ENCODE measurements at places on chromosomes 7 and 10. TPM values are rescaled to one million over a fixed set of nuclear protein-coding genes. Genes with fewer than 3 reads are reported as not detected.

The C10orf71 gene
- not detected for polyA plus RNA-seq

GRCh38 chr10:43843321-43844101 lies 194.8 kb upstream of the ZNF32 start:
- no peak for DNase-seq

The CABCOCO1 gene
- 2.4 TPM for polyA plus RNA-seq

DNA sequence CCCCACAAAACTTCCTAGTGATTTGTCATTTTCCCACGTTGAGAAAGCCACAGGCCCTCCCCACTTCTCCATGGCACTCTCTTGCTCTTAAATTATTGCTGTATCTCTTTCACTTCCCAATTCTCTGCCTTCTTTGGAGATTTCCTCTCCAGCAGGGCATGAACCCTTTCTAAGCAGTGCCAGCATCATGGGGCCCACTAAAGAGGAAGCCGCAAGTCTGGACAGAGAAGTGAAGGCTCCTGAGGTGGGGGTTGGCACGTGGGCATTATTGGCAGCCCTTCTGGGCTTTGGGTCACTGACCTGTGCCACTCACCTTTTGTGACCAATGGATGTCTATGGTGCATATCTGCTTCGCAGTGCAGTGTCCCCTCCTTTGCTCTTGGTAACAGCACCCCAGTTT lies 97.7 kb upstream of the TCF7L2 start:
- DNase-seq, result peak; percentile 78

DNA sequence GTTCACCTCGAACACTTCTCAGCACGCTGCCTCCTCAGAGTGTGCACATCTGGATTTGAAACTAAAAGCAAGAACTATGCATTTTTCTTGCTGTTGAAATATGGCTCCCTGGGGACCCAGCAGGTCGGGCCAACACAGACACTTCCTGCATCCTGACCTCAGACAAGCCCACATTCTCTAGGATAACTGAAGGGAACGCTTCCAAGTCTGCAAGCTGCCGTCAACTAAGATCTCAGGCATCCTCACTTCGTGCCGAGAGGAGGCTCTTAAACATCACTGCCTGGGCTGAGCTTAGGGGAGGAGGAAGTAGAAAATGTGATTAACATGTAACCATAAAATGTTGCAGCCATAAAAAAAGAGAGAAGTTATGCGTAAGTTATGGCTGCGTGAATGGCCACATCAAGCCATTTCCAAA lies 65.5 kb downstream of the PYROXD2 start:
- no peak for DNase-seq

GRCh38 chr10:102604439-102604841 lies 39.8 kb upstream of the TRIM8 start:
- DNase-seq, result peak; percentile 51

- no peak for DNase-seq
Observed at GRCh38 chr7:26185131-26185843, 15.3 kb downstream of the HNRNPA2B1 start.

Data from aorta (tissue), 5 donors.